ENCODE measurements at places on chromosomes 1 and 21.

GRCh38 chr1:37814252-37814651 is 6.2 kb upstream of the YRDC start:
- no peak for DNase-seq

GRCh38 chr1:225508538-225509375 is 80.9 kb upstream of the LBR start:
- DNase-seq: no peak

GRCh38 chr1:109750241-109750882 is 9.5 kb upstream of the GSTM3 start:
- DNase-seq: no peak

GRCh38 chr1:162412002-162412401 is at the start of gene SH2D1B:
Gene SH2D1B, minus strand, starts transcription at chr1:162412136. Its CDS starts 120 bp downstream, at chr1:162412016.
- no peak for DNase-seq

- DNase-seq: no peak
Measured at GRCh38 chr1:154972517-154973343, 1.8 kb upstream of the CKS1B start.

DNA sequence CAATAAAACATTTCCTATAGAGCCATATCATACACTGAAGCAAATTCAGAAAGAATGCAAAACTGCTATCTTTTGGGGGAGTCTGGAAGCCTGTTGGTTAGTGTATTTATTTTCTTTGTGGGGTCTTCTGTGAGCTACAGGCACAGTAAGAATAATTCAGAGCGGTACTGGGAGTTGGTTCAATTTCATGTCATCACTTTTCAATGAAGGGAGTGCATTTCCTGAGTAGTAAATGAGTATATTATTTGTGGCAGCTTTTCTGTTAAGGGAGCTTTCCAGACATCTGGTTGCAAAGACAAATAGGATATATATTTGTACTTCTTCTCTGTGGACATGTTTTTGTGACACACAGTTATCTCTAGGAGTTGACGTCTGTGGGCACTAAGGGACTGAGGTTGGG is 130.6 kb downstream of the HUNK start:
- no peak for DNase-seq

DNA sequence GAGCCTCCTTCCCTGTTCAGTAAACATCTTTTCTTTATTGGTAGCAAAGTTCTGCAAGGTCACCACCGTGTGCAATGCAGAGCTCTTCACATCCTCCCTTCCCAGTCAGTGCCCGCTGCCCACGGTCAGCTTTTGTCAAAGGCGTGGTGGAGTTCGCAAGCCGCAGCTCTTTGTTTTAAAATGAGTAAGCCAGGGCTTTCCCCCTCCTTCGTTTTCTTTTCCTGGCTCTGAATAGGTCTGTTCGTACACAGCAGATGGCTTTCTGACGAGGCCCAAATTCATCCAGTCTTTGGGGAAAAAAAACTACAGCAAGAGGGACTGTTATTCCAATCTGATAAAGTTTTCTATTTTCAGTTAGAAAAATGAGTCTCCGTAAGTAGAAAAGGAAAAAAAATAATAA is 153.2 kb downstream of the LRIG2 start:
- no peak for DNase-seq

GRCh38 chr1:62381831-62382657 is 54.8 kb upstream of the USP1 start:
- DNase-seq: no peak

GRCh38 chr21:35585878-35586277 is 474.4 kb downstream of the SETD4 start:
- no peak for DNase-seq

- no peak for DNase-seq
Measured at GRCh38 chr1:228514421-228514820, 27.2 kb downstream of the RNF187 start.

DNA sequence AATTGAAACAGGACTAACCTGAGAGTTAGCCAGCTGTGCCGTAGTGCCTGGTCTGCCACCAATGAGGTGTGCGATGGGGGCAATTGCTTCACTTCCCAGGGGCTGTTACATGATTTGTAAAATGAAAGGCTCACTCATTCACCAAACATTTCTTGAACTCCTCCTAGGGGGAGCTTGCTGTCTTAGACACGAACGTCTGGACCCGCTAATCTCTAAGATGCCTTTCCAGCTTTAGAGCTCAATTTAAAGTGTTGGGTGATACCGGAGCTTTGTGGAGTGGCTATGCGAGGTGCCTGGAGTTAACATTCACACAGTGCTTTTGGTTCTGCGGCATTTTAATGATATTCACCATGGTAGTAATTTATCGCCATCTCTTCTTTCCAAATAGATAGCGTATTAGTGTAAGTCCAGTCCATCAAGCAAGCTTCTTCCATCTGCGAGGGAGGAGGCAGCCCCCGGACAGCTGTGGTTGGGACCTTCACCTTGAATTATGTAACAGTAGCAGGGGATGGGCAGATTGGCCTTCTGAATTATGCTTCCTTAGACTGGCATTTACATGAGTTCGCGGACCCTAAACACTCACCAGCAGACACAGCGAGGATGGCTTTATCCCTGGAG is 179.9 kb downstream of the ADSS2 start:
- no peak for DNase-seq

DNA sequence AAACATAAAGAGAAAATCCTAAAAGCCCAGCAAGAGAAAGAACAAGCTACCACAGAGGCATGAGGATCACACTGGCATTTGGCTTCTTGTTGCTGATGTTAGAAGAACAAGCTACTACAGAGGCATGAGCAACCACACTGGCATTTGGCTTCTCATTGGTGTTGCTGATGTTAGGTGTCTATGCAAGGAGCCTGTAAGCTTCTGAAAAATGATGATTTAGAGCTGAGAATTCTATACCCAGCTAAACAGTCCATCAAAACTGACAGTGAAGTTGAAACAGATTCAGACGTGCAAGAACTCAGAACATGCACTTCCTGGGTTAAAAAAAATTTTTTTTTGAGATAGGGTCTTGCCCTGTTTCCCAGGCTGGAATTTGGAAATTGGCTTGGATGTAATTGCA is 37.8 kb upstream of the ADARB1 start:
- DNase-seq: no peak

DNA sequence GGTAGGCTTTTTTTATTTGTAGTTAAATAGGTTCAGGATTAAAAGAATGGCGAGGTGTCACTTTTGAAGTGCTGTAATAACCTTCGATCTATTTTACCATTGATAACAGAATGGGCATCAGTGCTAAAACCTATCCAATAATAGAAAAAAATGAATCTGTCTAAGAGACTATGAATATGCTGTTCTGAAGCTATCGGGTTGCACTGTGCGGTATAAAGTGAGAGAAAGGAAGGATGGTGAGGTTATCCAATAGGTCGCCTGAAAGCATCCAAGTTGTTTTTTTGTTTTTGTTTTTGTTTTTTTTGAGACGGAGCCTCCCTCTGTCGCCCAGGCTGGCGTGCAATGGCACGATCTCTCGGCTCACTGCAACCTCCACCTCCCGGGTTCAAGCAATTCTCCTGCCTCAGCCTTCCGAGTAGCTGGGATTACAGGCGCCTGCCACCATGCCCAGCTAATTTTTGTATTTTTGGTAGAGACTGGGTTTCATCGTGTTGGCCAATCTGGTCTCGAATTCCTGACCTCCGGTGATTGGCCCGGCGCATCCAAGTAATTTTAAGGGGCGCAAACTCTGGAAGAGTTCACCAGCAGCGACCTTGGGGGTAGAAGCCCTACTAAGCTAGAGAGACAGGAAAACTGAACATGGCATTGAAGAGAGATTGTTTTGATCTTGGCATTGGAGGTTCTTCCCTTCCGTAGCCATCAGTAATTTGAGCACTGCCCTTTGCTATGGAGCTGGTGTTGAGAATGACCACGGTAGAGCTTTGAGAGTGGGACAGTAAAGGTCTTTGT is 8.7 kb upstream of the MDM4 start:
- no peak for DNase-seq

GRCh38 chr21:41614511-41614910 is 106.6 kb upstream of the TMPRSS2 start:
- no peak for DNase-seq

- DNase-seq: peak; percentile 15
Measured at GRCh38 chr1:92483610-92484471, 2.9 kb downstream of the GFI1 start.

GRCh38 chr1:200973937-200974657 is 49.4 kb downstream of the KIF21B start:
- DNase-seq: no peak

- DNase-seq: no peak
Measured at GRCh38 chr1:17672226-17672625, 82.9 kb upstream of the ACTL8 start.

GRCh38 chr1:181152892-181153633 is 64.6 kb downstream of the IER5 start:
- DNase-seq: no peak

GRCh38 chr1:56002231-56002630 is 577.1 kb downstream of the PLPP3 start:
- no peak for DNase-seq

DNA sequence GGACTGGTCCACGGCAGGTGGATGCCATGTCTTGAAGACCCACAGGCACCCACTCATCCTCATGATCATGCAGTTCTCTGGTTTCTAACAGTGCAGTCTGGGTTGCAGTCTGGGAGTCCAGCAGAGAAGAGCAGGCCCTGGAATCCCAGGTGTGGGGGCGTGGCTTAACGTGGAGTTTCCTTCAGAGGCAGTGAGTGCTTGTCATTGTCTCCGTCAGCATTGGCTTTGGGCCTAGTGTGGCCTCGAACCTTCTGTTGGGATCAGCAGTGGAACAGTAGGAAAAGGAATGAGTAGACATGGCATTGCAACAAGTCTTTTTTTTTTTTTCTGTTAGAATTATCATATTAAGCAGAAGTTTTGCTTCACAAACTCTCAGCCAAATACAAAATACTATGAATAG is 12.8 kb downstream of the LGALS8 start:
- DNase-seq: no peak

DNA sequence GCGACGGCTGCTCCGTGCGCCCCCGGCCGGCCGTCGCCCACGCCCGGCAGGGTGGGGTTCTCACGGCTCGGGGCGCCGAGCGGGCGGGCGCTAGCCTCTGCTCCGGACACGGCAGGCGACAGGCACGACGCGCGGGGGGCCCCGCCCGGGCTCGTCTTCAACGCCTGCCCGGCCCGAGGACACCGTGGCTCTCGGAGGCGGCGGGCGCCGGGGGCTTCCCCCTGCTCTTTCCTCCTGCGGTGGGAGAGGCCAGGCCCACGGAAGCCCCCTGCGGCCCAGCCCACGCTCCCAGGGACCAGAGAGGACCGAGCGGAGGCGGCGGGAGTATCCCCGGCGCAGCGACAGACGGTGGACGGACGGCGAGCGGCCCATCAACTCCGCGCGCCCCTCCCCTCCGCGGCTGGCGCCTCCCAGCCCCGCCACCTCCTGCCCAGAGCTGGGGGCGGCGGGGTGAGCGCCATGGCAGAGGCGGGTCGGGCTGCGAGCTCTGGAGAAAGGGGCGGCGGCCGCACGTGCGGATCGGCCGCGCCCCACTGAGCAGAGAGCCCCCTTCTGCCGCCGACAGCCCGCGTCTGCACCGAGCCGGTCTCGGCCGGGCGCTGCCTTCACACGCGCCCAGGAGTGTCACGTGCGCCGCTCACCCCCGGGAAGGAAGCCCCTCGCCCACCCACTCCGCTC is at the start of the genes SHE and TDRD10:
SHE (minus strand) TSS at position 347 of the 678 bp plus-strand sequence. CDS start 386 bp downstream, outside the sequence.
TDRD10 (plus strand) TSS at position 154 of the 678 bp plus-strand sequence. CDS start 4,685 bp downstream, outside the sequence.
- DNase-seq: peak; percentile 10

DNA sequence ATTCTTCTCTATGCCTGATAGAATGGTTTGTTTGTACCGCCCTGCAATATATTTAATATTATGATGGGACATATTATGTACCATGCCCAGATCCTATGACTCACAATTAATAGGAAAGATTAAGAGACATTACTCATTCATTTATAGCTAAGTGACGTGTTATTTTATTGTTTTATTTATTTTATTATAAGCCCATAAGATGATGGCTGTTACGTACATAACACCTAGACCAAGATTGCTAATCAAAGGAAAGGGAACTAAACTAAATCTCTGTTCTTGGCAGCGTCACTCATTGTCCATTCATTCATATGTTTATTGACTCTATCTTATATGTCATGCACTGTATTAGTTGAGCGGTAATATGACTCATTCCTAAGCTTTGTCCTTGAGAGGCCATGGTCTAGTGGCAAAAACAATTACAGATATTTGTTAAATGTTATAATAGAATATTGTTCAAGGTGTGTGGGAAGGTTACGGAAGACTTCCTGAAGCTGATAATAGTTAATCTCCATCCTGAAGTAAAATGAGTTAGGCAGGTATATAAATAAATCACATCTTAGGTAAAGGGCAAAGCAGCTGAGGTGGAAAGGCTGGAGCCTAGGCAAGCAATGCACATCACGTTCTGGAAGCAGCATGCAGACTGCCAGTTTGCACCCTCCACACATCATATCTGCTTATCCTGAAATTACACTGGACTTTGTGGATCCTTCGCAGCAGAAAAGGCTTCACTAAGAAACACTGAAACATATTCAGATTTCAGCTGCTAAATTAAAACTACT is 16.6 kb upstream of the CD55 start:
- DNase-seq: no peak

GRCh38 chr1:24853649-24854048 is 76.4 kb downstream of the RUNX3 start:
- DNase-seq: no peak

GRCh38 chr21:46195595-46196195 is 11.4 kb upstream of the SPATC1L start:
- DNase-seq: peak; percentile 6

DNA sequence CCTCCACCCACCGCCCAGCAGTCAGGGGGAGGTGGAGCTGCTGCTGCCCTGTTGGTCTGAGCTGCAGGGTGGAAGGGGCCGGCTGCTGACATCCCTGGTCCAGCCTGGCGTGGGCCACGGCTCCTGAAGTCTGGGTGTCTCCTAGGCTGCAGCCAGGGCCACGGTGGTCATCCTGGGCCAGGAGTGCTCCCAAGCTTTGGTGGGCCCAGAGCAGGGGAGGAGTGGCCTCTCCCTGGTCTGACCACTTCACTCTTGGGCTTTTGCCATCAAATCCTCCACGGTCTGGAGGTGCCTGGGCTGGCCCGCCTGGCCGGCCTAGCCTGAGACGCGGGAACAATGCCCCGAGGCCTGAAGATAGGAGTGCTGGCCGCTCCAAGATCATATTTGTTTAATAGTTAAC is 5.8 kb downstream of the PRDM16 start:
- DNase-seq: no peak

DNA sequence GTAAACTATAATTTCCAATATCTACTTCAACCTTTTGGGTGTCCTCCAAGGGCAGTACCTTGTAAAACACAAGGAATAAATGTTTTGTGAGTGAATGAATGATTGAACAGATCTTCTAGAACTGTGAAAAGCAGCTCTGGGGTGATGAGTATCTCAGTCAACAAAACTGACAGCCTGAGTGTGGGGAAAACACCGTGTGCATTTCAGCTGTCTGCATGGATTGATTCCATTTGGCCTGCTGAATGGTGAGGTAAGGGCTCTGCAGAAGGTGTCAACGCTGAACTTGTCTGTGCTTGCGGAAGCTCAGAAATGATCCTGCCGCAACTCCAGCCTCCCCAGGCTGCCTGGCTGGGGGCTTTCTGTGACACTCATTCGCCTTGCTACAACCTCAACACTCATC is 7.4 kb upstream of the AGMAT start:
- DNase-seq: no peak

DNA sequence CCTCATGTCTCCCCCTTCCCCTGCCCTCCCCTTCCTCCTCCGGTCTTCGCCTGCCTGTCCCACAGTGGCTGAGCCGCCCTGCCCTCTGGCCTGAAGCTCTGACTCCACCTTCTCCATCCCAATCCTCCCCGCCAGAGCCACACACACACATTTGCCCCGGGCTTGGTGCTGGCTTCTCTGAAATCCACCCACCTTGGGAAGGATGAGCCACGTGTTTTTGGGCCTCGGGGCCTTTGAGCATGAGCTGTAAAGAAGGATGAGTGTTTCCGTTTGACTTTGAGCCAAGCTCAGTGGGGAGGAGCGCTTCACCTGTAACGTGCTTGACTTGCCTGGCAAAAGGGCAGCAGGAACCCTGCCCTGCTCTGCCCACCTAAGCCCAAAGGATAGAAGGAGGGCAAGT is 295.1 kb downstream of the SIPA1L2 start:
- no peak for DNase-seq
